Heart left ventricle (tissue), 16 donors: ENCODE measurements at places on chromosomes 2 and 18. TPM values are rescaled to one million over a fixed set of nuclear protein-coding genes. Genes with fewer than 3 reads are reported as not detected.

DAW1 gene
- total RNA-seq = not detected

ALPI gene
- total RNA-seq = not detected

CRYGC gene
- not detected for total RNA-seq

ASPRV1 gene
- total RNA-seq = 0.94 TPM

CABLES1 gene
- 2.1 TPM for total RNA-seq

RAMP1 gene
- 92.2 TPM for total RNA-seq

ANXA4 gene
- 17.2 TPM for total RNA-seq

NPHP1 gene
- 5.8 TPM for total RNA-seq

TNFRSF11A gene
- total RNA-seq = 0.16 TPM

LYPD6 gene
- 0.11 TPM for total RNA-seq

GRCh38 chr2:29657674-29658073, 263.7 kb downstream of the ALK start:
- H3K27me3 ChIP-seq = no peaks in the 10 kb centered on the region
- H3K4me1 ChIP-seq = no peaks in the 10 kb centered on the region
- no peak overlapping the region for H3K4me3 ChIP-seq
- no peak overlapping the region for H3K27ac ChIP-seq
- DNase-seq = no peak

DNA sequence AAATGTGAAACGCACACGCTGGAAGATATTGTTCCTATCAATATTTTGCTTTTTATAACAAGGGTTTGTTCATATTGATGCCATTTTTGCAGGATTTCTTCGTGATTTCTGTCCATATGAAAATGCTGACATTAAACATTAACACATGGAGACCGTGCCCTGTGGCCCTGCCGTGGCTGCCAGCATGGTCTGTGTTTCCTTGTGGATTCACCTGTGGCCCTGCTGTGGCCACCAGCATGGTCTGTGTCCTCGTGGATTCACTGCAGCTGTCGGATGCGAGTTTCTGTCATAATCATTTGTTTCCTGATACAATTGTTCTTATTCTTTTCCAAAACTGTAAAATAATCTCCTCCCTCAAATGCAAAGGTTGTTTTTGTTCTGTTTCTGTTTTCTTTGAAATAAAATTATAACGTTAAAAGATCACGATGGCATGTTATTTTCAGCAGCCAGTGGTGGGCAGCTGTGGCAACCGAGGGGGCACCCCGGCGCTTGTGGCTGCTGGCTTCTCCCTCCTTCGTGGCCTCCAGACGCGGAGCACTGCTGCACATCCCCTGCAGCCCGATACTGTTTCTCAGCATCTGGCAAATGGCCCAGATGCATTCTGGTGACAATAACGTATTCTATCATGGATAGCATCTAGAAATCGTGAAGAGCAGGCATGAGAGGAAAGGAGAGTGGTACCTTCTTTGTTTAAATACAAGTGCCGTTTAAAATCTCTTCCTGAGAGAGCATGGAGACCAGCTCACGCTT, 143.5 kb downstream of the PTGR3 start:
- no peak overlapping the region for H3K27ac ChIP-seq
- DNase-seq = no peak
- no peaks in the 10 kb centered on the region for H3K27me3 ChIP-seq

DNA sequence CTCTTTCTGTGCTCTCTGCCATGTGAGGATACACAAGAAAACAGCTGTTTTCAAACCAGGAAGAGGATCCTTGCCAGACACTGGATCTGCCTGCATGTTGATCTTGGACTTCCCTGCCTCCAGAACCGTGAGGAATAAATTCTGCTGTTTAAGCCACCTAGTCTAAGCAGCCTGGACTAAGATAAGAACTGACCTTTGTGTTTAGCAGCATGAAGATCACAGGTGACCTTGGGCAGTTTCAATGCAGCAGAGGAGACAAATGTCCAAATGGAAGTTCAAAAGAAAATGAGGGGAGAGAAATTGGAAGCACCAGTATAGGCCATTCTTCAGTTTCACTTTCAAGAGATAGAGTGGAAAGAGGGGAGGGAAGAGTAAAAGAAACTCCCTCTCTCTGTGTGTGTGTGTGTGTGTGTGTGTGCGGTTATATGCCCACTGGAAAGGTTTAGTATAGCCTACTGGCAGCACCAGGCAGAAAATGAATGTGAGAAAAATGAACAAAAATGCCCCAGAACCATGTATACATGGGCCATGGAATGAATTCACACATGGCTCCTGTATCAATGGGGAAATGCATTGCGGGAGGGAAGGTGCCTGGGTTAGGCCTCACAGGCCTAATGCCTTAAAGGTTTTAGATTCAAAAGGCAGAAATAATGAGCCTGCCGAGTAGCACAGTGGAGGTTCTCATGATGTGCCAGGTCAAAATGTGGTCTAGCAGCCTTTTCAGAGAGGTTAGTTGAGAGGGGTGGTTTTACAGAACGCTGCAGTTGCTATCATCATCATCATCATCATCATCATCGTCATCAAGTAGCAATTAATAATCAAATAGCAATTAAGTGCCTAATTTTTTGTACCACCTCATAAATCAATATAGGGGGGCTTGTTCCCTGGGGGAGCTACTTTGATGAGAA, 1.1 kb upstream of the CERS6 start:
- H3K36me3 ChIP-seq = no peaks in the 10 kb centered on the region
- H3K4me3 ChIP-seq = peak overlapping the region; percentile 85
- DNase-seq = no peak
- H3K4me1 ChIP-seq = peaks cover 14% of the 10 kb centered on the region

- H3K27me3 ChIP-seq = no peaks in the 10 kb centered on the region
- H3K36me3 ChIP-seq = no peaks in the 10 kb centered on the region
- no peaks in the 10 kb centered on the region for H3K4me1 ChIP-seq
- no peak for DNase-seq
Measured at GRCh38 chr2:60612033-60612432, 58.6 kb upstream of the BCL11A start.

GRCh38 chr2:211328126-211328525, 771.7 kb downstream of the CPS1 start:
- no peak overlapping the region for H3K4me3 ChIP-seq
- no peaks in the 10 kb centered on the region for H3K36me3 ChIP-seq
- no peak for DNase-seq
- H3K27ac ChIP-seq = no peak overlapping the region

DNA sequence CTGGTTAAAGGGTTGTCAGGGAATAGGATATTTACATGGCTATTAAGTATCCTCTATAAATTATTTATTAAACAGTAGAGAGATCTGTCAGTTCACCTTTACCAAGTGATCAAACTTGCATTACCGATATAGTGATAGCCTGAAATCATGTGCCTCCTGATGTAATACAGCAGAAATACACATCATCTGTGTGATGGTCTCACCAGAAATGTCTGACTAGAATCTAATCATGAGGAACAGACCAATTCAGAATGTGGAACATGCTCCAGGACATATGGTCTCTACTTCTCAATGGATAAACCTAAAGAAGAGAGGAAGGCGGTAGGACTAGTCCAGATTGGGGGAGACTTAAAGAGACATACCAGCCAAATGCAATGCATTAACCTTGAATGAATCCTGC, 6.2 kb downstream of the VPS54 start:
- peaks cover 46% of the 10 kb centered on the region for H3K4me1 ChIP-seq
- H3K27me3 ChIP-seq = no peaks in the 10 kb centered on the region
- no peaks in the 10 kb centered on the region for H3K36me3 ChIP-seq
- no peak overlapping the region for H3K27ac ChIP-seq
- H3K4me3 ChIP-seq = no peak overlapping the region

DNA sequence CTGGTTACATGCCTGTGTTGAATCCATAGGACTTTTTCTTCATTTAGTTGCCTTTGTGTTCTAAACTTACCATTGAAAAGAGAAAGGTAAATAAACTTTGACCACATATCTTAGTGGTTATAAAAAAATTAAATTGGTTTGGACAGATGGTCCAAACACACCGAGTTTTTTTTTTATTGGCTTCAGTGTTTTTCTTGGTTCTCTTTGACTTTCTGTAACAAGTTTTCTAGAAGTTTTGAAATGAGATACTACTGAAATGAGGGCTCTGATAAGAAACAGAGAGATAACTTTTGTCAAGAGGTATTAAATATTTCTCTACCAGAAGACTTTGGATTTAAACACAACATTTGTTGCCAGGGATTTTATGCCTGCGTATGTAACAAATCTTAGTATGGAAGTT, 20.7 kb downstream of the SPTBN1 start:
- no peak for DNase-seq
- H3K4me3 ChIP-seq = no peak overlapping the region
- peaks cover 98% of the 10 kb centered on the region for H3K4me1 ChIP-seq
- peak overlapping the region; percentile 64 for H3K27ac ChIP-seq
- no peaks in the 10 kb centered on the region for H3K27me3 ChIP-seq

GRCh38 chr2:26346454-26347053, at the start of gene ADGRF3:
Gene ADGRF3 (minus strand): TSS chr2:26346789. CDS start chr2:26346234, 555 bp downstream.
- no peaks in the 10 kb centered on the region for H3K27me3 ChIP-seq
- peak within 1 kb of the TSS; percentile 76 for H3K4me3 ChIP-seq
- DNase-seq = peak; percentile 67
- H3K36me3 ChIP-seq = no peaks in the 10 kb centered on the region

GRCh38 chr2:53559302-53559966, 208.2 kb upstream of the CHAC2 start:
- H3K27ac ChIP-seq = no peak overlapping the region
- no peaks in the 10 kb centered on the region for H3K4me1 ChIP-seq
- no peaks in the 10 kb centered on the region for H3K36me3 ChIP-seq
- no peak for DNase-seq

GRCh38 chr2:121303531-121304263, 18.7 kb upstream of the TFCP2L1 start:
- no peaks in the 10 kb centered on the region for H3K27me3 ChIP-seq
- H3K4me1 ChIP-seq = no peaks in the 10 kb centered on the region
- no peak overlapping the region for H3K27ac ChIP-seq
- DNase-seq = no peak

DNA sequence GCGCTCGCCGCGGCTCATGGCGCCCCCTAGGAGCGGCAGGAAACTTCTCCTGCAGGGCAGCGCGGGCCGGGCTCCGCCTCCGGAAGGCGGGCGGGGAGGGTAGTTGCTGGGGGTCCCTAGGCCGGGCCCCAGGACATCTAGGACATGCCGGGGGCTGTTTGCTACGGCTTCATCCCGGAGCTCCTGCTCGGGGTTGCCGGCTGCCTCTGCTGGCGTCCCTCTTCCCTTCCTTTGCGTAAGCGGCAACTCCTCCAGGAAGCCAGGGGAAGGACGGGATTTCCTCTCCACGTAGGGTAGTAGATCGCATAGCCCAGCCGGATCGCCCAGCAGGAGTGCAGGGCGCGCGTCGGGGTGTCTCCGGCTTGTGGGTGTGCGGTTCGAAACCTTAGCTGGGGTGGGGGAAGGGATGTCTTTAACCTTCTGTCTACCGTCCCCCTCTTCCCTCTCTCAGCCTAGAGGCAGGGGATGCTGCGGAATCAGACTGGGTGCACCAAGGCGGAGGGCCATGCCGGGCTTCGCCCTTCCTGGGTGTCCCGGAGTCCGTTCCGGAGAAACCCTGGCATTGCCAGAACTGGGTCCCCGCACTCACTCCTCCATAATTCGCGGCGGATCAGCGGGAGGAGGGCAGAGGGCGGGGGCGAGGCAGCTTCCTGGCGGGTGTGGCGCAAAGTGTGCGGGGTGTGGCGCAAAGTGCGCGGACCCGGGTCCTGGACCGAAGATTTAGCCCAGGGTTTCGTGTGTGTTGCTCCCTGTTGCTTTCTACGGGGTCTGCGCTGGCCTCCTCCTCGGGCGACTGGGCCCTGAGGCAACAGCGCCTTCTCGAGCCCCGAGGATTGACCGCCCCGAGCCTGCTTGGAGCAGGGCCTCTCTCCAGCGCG, 12.2 kb upstream of the SKOR2 start:
- H3K27ac ChIP-seq = no peak overlapping the region
- no peak for DNase-seq
- no peak overlapping the region for H3K4me3 ChIP-seq
- H3K36me3 ChIP-seq = no peaks in the 10 kb centered on the region
- H3K4me1 ChIP-seq = no peaks in the 10 kb centered on the region

- no peaks in the 10 kb centered on the region for H3K36me3 ChIP-seq
- H3K4me3 ChIP-seq = no peak overlapping the region
- no peaks in the 10 kb centered on the region for H3K4me1 ChIP-seq
- H3K27me3 ChIP-seq = no peaks in the 10 kb centered on the region
- DNase-seq = no peak
Measured at GRCh38 chr18:72675394-72675793, 131.3 kb upstream of the CBLN2 start.

GRCh38 chr2:38095996-38096861, 20.3 kb upstream of the CYP1B1 start:
- no peaks in the 10 kb centered on the region for H3K36me3 ChIP-seq
- H3K27me3 ChIP-seq = peaks cover 3% of the 10 kb centered on the region
- no peak overlapping the region for H3K4me3 ChIP-seq
- peak; percentile 73 for DNase-seq
- H3K27ac ChIP-seq = peak overlapping the region; percentile 29

GRCh38 chr2:239046822-239047221, 198.9 kb downstream of the TWIST2 start:
- no peaks in the 10 kb centered on the region for H3K4me1 ChIP-seq
- no peak overlapping the region for H3K27ac ChIP-seq
- no peak for DNase-seq
- H3K36me3 ChIP-seq = no peaks in the 10 kb centered on the region
- H3K4me3 ChIP-seq = no peak overlapping the region

DNA sequence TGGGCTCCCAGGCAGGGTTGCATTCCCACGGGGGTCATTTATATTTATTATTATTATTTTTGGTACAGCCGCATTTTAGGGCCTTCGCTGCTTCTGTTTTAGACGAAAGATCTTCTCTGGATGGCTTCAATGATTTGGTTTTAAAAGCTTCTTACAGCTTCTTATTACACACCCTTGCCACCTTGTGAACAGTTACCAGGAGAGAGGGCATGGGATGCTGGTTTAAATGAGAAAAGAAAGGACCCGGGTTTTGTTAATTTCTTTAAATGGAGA, 1.7 kb downstream of the SH3RF3 start:
- H3K4me1 ChIP-seq = peaks cover 20% of the 10 kb centered on the region
- no peaks in the 10 kb centered on the region for H3K36me3 ChIP-seq
- no peaks in the 10 kb centered on the region for H3K27me3 ChIP-seq
- DNase-seq = no peak

- H3K4me1 ChIP-seq = no peaks in the 10 kb centered on the region
- DNase-seq = no peak
- no peaks in the 10 kb centered on the region for H3K27me3 ChIP-seq
- H3K36me3 ChIP-seq = no peaks in the 10 kb centered on the region
Measured at GRCh38 chr18:60892855-60893254, 440.4 kb upstream of the CDH20 start.

- peak within 1 kb of the TSS; percentile 17 for H3K4me3 ChIP-seq
- no peak within 1 kb of the TSS for H3K27ac ChIP-seq
- H3K4me1 ChIP-seq = no peaks in the 10 kb centered on the region
- no peaks in the 10 kb centered on the region for H3K36me3 ChIP-seq
Measured at GRCh38 chr2:231530099-231531011, at the start of gene NMUR1. Gene NMUR1 (minus strand): TSS chr2:231530445. CDS start chr2:231530361, 84 bp downstream.
